ENCODE measurements at places on chromosomes 5 and 9.

GRCh38 chr5:67644221-67644920, 447.8 kb upstream of the CD180 start:
- no peak for DNase-seq

DNA sequence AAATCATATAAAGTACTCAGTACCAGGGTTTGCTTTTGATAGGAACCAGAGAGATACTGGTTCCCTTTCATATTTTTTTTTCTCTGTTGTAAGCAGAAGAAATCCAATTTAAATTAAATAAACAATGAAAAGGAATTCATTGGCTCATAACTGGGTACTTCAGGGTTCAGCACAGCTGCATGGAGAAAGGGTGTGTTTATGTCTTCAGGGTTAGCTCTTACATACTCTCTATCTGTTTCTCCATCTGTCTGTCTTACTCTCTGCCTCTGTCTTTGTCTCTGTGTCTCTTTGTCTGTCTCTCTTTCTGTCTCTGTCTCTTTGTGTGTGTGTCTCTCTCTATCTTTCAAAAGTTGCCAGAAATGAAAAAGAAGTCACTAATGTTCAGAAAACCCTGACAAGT, 345.9 kb downstream of the MSX2 start:
- no peak for DNase-seq

GRCh38 chr5:39231705-39232525, 12.6 kb upstream of the FYB1 start:
- DNase-seq, result no peak

GRCh38 chr9:38074441-38074961, 5.5 kb upstream of the SHB start:
- no peak for DNase-seq

GRCh38 chr5:72366324-72366976, 46.3 kb downstream of the PTCD2 start:
- DNase-seq, result peak; percentile 49

DNA sequence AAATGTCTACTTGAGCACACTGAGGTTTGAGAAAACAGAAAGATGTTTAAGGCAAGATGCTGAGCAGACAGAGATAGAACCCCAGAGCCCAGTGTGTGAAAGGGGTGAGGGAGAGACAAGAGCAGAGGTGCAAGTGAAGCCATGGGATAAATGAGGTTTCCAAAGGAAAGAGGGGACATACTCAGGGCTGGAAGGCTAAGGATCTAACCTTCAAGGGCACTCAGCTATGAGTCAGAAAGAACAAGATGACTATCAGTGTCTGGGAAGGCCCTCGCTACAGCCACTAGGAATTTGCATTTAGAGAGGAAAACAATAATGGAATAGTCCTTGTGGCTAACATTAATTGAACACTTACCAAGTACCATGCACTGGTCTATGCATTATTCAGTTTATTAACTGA, 113.7 kb downstream of the HTR4 start:
- DNase-seq, result no peak

- DNase-seq, result peak; percentile 53
Measured at GRCh38 chr9:36980148-36980974, 53.7 kb downstream of the PAX5 start.

- no peak for DNase-seq
Measured at GRCh38 chr9:135216236-135216635, 128.8 kb downstream of the OLFM1 start.

GRCh38 chr9:27367175-27367798, 70.3 kb upstream of the EQTN start:
- peak; percentile 48 for DNase-seq

DNA sequence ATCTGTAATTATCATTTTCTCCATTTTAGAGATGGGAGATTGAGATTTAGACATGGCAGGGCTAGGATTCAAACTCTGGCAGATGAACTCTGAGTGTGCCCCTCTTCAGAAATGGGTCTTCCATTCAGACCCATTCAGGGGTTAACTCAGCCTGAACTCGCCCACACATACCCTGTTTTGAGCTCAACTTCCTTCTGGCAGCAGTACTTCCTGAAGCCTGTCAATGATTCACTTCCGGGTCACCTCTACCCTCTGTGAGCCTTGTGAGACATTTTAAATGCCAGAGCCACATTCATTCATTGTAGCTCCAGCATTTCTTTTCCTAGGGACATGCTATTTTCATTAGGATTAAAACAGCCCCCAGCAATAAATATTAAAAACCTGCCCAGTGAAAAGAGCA, 209.3 kb upstream of the SLC24A2 start:
- no peak for DNase-seq

GRCh38 chr5:96651047-96651446, 11.1 kb upstream of the CAST start:
- DNase-seq, result no peak

DNA sequence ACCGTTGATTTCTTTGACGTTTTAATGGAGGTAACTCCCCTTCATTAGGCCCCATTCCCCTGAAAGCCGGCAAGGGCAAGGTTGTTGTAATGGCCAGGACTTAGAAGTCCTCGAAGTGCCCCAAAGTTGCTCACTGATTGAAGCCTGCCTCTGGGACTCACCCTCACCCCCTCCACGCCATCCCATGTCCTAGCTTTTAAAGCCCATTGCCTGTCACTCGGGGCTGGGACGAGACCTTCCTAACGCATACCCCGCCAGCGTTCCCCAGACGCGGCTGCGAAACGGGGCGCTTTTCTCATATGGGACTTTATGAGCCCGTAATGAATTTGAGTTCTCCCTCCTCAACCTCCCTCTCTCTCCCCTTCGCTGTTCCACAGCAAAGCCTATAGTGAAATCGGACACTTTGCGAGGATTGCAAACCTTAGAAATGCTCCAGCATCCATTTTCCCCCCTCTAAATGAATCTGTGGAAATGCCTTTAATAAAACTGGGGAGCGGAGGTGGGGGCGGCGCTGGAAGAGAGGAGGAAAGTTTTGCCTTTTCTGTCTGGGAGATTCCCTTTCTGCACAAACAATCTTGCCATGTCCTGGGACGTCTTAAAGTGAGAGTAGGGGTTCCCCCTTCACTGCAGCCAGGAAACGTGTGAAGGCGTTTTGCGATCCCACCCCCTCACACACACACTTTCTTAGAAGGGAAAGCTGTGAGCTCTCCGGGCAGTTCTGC, 1.5 kb downstream of the PAPPA start:
- peak; percentile 40 for DNase-seq
